Activated effector memory CD4-positive, alpha-beta T cell treated with Interleukin-2 at 50 U/mL for 16 hours (primary cell): ENCODE measurements at places on chromosomes 1 and 21.

GRCh38 chr21:35627462-35627861 is 432.9 kb downstream of the SETD4 start:
- no peak for DNase-seq

DNA sequence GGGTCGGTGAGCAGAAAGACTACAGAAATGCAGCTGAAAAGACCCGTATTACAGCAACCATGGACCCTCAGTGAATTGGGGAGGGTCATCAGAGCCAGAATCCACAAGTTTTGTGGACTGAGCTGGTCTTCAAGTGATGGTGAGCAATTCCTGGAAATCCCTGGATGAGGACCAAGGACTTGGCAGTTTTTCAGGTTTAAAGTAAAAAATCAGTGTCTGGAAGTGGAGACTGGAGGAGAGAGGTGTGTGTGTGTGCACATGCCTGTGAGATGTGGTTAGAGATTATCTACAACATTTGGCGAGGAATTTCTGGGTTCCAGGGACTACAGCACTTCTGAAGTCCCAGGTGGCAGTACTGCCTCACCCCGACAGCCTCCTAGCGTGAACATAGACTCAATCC is 56.4 kb downstream of the KIRREL1 start:
- DNase-seq, result no peak

DNA sequence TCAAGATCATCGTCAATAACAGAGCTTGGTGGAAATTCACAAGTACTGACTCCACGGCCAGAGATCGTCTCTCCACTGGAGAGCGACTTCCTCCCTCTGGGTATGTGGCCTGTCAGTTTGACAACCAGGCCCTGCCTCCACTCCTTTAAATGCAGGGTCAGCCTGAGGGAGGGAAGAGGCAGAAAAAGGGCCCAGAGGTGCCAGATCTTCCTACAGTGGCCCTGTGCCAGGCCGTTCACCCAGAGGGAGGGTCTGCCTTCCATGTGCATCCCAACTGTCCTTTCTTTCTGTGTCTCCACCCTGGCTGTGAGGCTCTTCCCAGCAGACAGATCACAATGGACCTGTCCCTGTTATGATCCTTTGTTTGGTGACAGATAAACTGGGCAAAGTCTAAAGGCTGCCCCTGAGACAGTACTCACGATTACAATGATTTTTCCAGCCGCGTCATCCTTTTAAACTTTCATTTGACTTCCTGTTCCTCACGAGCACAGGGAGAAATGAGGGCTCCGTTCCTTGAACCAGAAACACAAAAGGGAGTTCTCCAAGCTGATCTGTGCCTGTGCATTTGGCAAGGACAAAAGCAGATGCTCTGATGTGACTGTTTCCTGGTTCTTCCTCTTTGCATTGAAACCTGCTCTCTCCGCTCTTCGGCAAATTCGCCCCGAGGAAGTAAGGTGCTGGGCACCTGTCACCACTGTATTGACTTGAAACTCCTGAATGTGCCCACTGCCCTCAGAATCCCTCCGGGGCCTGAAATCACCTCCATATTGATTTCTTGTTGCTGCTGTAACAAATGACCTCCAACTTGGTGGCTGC is 126.7 kb downstream of the PGBD5 start:
- DNase-seq, result no peak

GRCh38 chr1:108851567-108851966 is 5.3 kb downstream of the AKNAD1 start:
- DNase-seq, result no peak

DNA sequence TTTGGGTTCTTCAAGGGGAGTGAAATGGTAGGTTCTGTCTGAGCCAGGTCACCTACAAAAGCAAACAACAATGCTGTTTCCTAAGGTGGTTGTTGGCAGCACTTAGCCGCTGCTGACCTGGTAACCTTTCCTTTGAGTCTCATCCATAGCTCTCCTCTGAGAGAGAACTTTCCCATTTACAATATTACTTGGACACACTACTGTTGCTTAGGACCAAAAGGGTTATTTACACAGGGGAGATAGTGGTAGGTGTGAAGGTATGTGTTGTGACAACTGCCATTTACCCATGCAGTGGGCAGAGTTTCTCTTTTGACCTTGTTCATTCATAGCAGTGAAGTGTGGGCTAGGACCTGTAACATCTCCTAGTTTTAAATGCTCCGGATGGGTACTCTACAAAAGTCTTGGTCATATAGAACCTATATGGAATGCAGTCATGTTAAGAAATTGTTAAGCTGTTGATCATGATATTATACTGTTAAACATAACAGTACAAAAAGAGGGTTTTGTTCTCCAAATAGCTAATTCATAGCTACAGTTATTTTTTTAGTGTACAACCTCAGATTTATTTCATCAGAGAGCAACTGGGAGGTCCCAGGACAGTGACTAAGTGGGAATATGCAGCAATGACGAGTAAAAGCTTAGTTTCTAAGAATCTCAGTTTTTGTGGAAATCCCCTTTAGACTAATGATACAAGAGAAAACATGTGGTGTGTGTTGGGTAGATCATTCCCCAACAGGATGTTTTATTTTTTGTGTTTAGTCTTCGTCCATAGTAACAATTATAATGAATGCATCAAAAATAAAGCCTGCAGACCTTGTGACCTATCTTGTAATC is 219.7 kb downstream of the NFIA start:
- no peak for DNase-seq

- DNase-seq, result no peak
Observed at GRCh38 chr1:10901091-10901890, 104.8 kb upstream of the CASZ1 start.
